ENCODE measurements at places on chromosomes 5 and 9. TPM values are rescaled to one million over a fixed set of nuclear protein-coding genes. Genes with fewer than 3 reads are reported as not detected.

ADAMTSL1 gene
- total RNA-seq: 0.97 TPM

DNA sequence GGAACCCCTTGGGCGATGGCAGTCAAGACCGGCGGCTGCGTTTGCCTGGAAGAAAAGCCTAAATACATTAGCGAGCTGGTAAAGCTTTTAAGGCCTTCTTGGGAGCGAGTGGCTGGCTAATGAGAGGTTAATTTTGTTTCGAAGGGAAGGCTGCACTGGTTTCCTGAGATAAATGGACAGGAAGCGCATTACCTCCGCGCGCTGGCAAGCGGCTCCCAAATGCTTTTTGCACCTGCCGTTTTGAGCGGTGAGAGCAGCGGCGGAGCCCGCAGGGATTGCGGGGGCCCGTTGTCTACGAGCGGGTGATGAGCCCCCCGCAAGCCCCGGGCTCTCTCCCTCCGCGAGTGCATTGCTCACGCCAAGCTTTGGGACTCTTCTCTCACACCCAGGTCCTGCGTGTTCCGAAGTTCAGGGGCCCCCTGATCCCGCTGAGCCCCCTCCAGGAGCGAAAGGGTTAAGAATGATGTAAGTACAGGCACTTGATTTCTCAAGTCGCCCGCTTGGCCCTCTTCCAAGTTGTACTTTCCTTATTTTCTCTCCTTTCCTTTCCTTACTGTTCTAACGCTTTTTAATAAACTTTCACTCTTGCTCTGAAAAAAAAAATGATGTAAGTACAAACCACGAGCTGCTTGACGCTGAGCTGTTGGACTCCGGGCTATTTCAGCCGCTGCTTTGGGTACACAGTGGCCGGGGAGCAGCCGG is 3.1 kb upstream of the RGMB start:
- DNase-seq: peak; percentile 51

GRCh38 chr5:124806373-124807077 is 60.1 kb upstream of the ZNF608 start:
- peak; percentile 85 for DNase-seq

DNA sequence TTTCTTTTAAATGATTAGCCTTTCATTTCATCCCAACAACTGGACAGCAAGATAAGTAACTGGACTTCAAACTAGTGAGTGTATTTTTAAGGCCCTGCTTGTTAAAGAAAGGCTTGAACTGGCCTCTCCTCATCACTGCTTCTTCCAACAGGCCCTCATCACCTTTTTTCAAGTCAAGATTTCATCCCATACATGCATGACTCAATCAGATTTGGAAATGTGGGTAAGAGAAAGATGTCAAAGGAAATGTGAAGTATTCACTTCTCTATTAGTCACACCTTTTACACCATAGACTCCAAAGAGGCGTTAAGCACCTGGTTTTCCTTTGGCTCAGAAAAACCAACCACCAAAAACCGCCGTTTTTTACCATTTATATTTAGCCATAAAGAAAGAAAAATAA is 4.9 kb downstream of the NR4A3 start:
- no peak for DNase-seq

DNA sequence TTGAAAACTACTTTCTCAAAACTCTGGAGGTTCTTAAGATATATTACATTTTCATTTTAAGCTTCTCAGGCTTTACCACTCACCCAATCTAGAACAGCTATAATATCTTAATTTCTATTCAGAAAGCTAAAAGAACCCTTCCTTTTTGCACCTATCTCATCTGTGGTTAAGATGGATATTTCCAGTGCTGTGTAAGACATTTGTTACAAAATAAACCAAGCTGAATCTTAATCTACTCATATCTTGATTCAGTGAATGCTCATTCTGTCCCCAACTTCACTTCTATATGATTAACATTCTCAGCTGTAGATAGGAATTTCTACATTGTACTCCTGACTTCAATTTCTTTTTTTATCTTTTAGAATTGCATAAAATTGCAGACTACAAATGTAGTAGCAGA is 15.0 kb downstream of the ABHD17B start:
- DNase-seq: no peak

GCNT1 gene
- total RNA-seq: 3.5 TPM

DNA sequence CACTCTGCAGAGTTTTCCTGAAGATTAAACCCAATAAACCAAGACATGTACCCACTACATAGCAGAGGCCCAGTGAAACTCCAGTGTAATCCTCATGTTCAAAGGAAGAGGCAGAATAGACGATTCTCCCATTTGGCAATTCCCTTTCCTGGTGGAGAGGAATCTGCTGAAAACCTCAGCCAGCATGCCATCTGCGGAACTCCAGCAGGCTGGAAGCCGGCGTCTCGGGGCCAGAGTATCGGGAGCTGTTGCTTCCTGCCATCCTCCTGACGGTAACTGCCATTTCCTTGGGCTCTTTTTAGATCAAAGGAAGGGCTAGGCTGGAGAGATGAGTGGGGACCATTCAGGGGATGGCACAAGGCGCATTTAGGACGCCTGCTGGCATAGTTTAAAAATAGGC is 20.5 kb downstream of the NEURL1B start:
- no peak for DNase-seq

TAF11L10 gene
- not detected for total RNA-seq

DNA sequence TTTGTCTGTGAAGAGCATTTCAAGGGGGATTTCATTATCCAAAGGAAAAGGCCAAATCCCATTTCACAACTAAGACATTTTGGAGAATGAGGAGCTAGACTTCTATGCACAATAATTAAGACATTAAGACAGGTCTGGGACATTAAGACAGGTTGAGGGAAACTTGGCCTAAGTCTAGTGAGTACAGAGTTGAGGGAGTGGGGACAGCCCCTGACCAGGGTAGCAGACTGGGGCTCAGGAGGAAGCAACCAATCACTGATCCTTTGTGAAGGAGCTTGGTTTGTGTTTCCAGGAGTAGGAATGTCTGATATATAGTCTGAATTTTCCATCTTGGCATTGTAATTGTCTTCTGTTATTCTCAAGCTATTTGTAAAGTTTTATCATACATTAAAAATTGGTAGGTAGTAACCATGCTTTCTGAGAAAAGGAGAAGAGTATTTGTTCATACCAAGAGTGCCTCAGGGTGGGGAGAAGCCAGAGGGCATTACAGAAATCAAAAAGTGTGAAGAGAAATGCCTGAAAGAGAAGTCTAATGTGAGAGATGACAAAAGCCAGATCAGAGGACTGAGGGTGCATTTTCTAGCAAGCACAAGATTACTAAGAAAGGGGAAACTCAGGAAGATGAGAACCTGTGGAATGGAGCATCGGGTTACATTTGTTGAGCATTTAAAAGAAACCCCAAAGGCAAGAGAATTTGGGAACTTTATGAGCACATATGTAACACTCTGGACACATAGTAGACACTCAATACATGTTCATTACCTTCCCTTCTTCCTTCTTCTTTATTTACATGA is 189.3 kb upstream of the PIK3R1 start:
- DNase-seq: no peak

PCDHB12 gene
- 1.3 TPM for total RNA-seq

DNA sequence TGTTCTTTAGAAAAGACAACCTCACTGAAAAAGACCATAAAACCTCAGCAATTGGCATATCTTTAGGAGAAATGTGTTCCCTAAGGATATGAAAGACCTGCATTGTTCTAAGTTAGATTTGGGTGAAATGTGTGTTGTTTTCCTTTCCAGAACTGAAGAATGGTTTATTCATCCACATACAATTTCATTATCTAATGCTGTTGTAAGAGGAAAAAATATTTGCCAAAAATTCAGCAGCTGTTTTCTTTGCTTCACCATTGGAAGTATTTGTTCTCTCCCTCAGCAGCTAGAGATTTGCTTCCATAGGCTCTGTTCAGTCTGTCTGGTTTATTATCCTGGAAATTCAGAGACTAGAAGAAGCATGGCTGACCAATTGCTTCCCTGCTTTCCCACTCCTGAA is 150.9 kb downstream of the ISOC1 start:
- DNase-seq: no peak

DNA sequence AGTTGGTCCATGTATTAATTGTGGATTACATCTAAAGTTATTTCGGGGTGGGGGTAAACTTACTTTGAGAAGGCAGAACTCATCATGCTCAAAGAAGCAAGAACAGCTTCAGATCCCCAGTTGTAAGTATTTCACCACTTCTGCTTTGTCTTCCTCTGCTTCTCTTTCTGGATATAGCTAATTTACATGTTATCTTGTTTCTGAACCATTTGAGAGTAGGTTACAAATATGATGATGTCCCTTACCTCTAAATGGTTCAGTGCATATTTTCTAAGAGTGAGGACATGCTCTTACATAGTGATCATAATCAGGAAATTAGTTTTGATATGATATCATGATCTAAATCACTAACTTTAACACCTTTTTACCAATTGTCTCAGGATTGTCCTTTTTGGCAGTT is 11.9 kb downstream of the TRIO start:
- no peak for DNase-seq

GRCh38 chr9:106916466-106917235 is 53.7 kb downstream of the ZNF462 start:
- DNase-seq: peak; percentile 46

- no peak for DNase-seq
These were observed 45.2 kb downstream of the NSD1 start for GRCh38 chr5:177178733-177179304.

SAXO1 gene
- not detected for total RNA-seq

DNA sequence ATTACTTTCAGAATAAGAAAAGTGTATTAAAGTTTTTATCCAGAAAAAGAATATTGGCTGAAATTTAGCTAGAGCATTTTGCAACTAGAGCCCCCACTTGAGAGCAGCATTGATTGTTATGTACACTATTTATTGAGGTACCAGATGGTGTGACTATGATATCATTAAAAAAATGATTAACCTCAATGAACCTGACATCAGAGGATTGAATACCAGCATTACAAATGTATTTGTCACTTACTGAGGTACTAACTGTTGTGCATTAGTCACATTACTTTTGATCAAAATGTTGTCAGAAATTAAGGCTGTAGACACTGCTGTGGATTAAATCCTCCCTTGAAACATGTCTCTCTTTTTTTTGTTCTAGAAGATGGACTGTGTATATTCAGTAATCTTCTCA is 127.8 kb upstream of the DHFR start:
- no peak for DNase-seq

SLC4A9 gene
- total RNA-seq: not detected

- no peak for DNase-seq
These were observed 266.6 kb upstream of the DAP start for GRCh38 chr5:11027660-11028059.

CERCAM gene
- 7.0 TPM for total RNA-seq

ALDH1A1 gene
- 23.3 TPM for total RNA-seq

GRCh38 chr9:70588381-70588780 is 173.9 kb upstream of the KLF9 start:
- no peak for DNase-seq

- DNase-seq: peak; percentile 34
These were observed 46.6 kb upstream of the TNC start for GRCh38 chr9:115164511-115164974.

DNA sequence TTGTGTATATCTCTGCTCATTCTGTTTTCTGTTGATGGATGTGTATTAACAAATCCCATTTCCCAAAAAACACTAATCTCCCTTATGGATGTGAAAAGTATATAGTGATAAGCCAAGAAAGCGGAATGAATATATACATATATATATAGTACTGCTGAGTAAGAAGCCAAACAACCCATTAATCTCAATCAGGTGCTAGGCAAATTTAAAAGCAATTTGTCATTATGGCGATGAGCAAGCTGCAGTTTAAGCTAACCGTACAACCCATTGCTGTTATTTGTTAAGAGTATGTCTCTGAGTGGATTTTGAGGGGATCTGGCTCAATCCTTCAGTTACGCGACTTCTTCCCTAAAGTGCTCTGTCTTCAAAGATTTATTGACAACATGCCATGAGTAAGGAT is 640.4 kb upstream of the ARRDC3 start:
- no peak for DNase-seq

GRCh38 chr9:127114606-127115005 is 7.8 kb downstream of the ANGPTL2 start:
- DNase-seq: no peak

DNA sequence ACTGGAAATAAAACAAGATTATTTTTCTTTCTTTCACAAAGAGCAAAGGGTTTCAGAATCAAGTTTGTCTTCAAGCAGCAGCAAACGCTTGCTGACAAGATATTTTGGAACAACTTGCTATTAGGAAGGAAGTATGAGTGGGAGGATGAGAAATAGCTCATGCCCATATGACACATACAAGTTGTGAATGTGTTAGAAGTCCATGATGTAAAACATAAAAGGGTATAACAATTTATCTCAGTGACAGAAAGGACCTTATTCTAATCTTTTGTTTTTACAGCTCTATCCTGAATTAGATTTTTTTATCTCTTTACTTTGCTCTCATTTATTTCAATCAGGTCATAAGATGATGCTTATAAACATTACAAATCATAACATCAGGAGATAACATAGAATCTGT is 516.6 kb upstream of the MEF2C start:
- no peak for DNase-seq

ZMAT2 gene
- 31.4 TPM for total RNA-seq

DNA sequence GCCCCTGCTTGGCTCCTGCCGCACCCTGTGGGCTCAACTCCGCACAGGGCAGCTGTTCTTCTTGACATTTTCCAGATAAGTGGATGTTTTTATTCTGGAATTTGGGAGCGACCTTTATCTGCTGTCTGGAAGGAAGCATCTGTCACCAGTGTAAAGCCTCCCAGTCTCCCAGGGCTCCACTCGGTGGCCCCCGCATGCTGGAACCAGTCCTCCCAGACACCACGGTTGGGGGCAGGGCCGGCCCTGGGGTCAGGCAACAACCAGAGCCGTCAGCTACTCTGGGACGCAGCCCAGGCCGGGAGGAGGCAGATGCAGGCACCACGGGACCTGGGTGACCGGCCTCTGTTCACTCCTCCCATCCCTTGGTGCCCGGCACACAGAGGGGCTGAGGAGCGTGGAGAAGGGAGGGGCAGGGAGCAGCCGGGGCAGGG is 92.8 kb upstream of the ADAMTS2 start:
- no peak for DNase-seq

DNA sequence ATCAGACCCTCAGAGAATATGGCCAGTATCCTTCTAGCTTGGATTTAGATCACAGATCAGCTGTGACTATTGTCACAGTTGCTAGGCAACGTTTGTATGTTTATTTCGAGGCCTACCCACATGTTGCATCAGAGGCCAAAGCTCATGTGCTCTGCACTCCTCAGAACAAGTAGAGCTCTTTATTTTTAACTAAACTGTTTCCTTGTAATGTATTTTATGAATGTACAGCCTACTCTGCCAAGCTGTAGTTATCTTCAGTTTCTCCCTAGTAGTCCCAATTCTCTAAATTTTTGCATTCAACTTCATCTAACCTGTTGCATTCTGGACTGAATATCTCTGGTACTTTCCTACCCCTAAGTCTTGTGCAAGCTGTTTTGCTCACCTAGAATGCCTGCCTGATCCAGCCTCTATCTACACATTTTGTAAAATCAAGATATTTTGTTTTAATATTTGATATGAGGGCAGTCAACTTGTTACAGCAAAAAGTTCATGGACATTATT is 52.8 kb downstream of the CAST start:
- no peak for DNase-seq

GRCh38 chr5:101431201-101431600 is 528.1 kb upstream of the ST8SIA4 start:
- no peak for DNase-seq

All from left ventricle myocardium superior (tissue), 1 donor.